ENCODE measurements at places on chromosomes 3 and 15.

GRCh38 chr3:194279701-194280360, 71.3 kb downstream of the CPN2 start:
- no peak for DNase-seq

- DNase-seq = no peak
Observed at GRCh38 chr3:128322030-128323022, 144.4 kb downstream of the DNAJB8 start.

DNA sequence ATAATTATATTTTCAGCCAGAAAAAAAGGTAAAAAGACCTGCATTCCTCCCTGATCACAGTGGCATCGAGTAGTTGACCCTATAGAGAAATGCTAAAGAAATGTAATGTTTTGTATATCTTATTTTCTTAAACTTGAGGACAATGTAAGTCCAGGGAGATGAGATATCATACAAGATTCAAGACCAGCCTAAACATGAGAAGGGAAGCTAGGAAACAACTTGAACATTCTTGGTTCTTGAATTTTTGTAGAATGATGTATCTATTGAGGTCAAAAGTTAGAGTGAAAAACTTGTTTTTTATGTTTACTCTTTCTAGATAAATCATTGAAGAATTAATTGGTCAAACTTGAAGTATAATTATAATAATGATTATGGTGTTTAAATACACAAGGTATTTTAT, 497.7 kb upstream of the TBL1XR1 start:
- DNase-seq = no peak

DNA sequence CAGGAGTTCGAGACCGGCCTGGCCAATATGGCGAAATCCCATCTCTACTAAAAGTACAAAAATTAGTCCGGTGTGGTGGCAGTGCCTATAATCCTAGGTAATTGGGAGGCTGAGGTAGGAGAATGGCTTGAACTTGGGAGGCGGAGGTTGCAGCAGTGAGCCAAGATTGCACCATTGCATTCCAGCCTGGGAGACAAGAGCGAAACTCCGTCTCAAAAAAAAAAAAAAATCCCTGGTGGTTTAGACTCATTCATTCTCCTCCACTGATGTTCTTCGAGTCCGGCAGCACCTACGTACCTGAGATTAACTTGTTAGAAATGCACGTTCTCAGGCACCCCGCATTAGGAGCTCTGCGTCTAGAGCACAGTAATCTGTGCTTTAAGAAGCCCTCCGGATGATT, 3.7 kb downstream of the MCTP2 start:
- DNase-seq = no peak

GRCh38 chr3:52333869-52334557, 17.9 kb downstream of the DNAH1 start:
- DNase-seq = no peak

- no peak for DNase-seq
Observed at GRCh38 chr3:146416366-146416765, 53.0 kb downstream of the PLSCR2 start.

DNA sequence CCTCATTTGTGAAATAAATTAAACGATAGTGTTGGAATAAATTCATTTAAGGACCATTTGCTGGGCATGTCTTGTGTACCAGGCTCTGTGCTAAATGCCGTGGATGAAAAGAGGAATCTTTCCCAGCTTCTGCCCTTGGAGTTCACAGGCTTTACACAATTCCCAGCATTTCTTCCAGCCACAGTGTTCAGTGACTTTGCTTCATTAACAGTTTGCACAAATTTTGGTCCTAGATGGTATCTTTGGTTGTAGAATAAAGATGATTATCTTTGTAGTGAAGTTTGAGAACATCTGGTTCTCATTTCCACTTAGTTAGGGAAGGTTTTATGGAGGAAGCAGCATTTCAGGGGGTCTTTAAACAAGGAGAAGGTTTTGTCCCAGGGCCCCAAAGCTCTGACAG, 100.1 kb downstream of the LRTM1 start:
- DNase-seq = no peak

DNA sequence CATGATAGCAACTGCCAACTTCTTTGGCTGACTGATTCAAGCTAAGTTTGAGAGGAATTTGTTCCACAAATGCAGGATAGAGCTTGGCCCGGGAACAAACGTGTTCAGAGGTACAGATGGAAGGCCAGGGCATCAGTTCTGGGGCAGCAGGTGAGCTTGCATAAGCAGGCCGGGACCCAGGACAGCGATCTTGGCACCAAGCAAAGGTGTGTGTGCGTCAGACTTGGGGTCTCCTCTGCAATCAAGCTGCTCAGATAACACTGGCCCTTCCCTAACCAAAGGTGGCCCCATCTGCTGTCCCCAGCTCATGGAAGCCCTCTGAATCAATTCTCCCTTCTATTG, 155.6 kb downstream of the MEGF11 start:
- no peak for DNase-seq

DNA sequence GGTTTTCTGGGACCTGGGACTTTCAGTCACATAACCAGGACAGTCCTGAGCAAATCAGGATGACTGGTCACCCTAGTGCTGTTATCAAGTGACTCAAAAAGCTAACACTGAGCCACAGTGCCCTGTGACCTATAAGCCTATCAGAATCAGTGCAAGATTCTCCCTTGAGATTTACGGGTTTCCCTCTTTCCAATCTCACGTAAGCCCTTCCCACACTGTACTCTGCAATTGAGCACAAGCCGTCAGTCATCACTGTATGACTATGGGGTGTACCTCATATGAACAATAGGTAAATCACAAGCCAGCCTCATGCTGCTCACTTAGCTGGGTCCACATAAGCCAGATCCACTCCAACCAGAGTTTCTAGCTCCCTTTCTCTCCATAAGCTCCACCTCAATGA, 21.0 kb upstream of the CLDN18 start:
- no peak for DNase-seq

DNA sequence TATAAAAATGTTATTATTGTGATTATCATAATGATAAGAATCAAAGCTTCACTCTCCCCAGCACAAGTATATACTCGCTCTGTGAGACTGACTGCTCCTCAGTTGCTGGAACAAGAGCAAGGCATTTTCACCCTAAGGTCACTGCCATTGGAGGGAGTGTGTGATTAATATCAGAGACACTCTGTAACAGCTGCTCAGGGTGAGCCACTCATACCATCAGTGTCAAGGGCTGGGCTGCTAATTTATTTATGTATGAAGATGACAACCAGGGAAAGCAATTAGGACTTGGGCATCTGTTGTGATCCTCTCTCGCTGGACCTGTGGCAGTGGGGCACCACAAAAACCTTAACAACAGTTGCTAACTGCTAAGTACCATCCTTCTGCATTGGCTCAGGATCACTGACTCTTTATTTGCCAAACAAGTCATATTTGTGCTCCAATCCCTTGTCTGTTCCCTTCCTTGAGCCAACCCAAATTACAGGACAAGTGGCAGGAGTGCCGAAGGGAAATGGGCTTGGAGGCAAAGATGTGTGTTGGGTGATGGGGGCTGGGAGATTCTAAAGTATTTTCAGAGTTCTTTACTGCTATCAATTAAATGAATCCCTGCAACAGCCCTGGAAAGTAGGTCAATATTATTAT, 297.5 kb upstream of the STT3B start:
- DNase-seq = no peak

GRCh38 chr3:130504701-130505100, 12.3 kb upstream of the COL6A6 start:
- DNase-seq = no peak

GRCh38 chr3:81443457-81443782, 318.0 kb downstream of the GBE1 start:
- no peak for DNase-seq

- DNase-seq = no peak
Observed at GRCh38 chr3:186184021-186184420, 75.1 kb upstream of the ETV5 start.

DNA sequence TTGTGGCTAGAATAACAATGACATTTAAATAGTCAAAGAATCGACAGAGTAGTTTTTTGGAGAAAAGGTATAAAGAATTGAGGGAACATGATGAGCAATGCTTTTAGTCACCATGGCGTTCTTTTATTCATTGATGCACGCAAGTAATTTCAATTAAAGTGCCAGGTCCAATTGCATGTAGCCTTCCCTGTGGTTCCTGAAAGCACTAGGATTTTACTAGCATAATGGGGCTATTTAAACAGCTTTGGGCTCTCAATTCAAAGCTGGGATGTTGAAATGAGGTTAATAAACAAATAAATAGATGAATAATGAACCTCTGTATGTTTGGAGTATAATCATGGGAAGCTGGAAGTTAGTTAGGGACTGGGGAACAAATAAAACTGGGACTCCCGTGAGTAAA, 121.2 kb upstream of the GAP43 start:
- no peak for DNase-seq

DNA sequence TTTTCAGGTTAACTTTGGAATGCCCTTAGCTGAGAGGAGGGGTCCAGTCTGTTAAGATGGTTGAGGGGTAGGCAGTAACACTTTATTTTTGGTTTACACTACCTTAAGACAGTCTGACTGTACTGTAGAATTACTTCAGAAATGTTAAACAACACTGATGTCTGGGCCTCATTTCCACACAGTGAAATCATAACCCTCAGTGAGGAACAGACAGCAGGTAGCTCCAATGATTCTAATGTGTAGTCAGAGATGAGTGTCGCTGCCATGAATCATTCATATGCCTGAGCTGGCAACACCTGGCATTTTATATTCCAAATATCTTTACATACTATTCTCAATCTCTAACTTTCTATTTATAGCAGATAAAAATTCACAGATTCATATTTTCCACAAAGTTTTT, 37.3 kb upstream of the POU1F1 start:
- DNase-seq = no peak

DNA sequence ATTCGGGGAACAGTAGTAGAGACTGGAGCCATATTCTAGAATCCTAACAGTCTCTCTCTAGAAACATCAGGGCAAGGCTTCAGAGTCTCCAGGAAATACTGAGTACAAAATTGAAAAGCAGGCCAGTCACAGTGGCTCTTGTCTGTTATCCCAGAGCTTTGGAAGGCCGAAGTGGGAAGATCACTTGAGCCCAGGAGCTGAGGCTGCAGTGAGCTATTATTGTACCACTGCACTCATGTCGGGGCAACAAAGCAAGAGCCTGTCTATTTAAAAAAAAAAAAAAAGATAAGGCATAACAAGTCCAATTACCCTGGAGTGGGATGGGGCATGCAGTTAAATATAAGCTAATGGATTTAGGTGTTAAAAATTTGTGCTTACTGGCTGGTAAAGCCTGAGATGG, 79.0 kb downstream of the SEMA6D start:
- DNase-seq = no peak

DNA sequence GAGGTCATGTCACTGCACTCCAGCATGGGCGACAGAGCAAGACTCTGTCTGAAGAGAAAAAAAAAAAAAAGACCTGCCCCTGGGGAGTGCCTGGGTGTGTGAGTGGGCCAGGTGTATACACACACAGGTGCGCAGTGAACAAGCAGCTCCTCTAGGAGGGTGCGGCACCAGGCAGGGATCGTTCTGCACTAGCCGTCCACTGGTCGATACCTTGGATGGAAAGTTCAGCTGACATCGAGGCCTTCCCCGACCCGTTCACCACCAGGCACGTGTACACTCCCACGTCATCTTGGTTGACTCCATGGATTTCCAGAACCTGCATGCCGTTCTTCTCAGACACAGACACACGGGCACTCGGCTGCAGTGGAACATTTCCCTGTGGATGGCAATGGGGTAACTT, 147.0 kb downstream of the MYLK start:
- no peak for DNase-seq

GRCh38 chr3:135802171-135802570, 163.4 kb upstream of the PPP2R3A start:
- DNase-seq = no peak

GRCh38 chr3:40468018-40468417, 8.9 kb upstream of the ZNF619 start:
- no peak for DNase-seq

DNA sequence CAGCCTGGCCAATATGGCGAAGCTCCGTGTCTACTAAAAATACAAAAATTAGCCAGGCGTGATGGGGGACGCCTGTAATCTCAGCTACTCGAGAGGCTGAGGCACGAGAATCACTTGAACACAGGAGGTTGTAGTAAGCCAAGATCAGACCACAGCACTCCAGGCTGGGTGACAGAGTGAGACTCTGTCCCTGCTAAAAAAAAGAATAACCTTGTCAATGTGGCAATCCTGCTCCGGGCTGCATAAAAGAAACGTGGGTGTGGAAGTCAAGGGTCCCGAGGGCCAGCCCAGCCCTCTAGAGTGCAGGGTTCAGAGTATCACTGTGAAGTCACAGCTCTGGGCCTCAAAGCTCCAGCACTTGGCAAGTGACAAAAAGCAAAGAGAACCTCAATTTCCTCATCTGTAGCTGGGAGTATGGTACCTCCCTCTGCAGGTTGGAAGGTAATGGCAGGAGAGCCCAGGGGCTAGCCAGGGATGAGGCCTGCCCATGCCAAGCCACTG, 73.5 kb upstream of the IQSEC1 start:
- no peak for DNase-seq

Data from NCI-H226 (cell line).